ENCODE measurements at places on chromosomes 13 and 19. TPM values are rescaled to one million over a fixed set of nuclear protein-coding genes. Genes with fewer than 3 reads are reported as not detected.

Gene TJP3
- total RNA-seq, result 15.8 TPM

Gene PDX1
- total RNA-seq, result 25.1 TPM

Gene SKA3
- total RNA-seq, result not detected

Gene NALCN
- total RNA-seq, result 1.6 TPM

Gene NCAN
- not detected for total RNA-seq

Gene CARS2
- 30.1 TPM for total RNA-seq

Gene DENND1C
- total RNA-seq, result 1.3 TPM

Gene GNA15
- total RNA-seq, result 2.6 TPM

Gene DLEU7
- total RNA-seq, result not detected

Gene FGF22
- total RNA-seq, result not detected

Gene PMIS2
- total RNA-seq, result not detected

Gene IZUMO4
- total RNA-seq, result 3.4 TPM

Measured in body of pancreas (tissue), 4 donors.